Mesenteric fat pad (tissue), 1 donor: ENCODE measurements at places on chromosomes 5 and 9. TPM values are rescaled to one million over a fixed set of nuclear protein-coding genes. Genes with fewer than 3 reads are reported as not detected.

DNA sequence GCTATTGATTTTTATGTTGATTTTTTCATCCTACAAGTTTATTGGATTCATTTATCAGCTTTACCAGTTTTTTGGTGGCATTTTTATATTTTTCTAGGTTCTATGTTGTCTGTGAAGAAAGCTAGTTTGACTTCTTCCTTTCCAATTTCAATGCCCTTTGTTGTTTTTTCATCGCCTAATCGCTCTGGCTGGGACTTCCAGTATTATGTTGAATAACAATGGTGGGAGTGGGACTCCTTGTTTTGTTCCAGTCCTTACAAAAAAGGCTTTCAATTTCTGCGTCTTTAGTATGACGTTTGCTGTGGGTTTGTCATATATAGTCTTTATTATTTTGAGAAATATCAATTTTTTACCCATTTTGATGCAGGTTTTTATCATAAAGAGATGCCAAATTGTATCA, 175.6 kb upstream of the CCNH start:
- DNase-seq, result no peak

GRCh38 chr9:12439267-12439666, 253.9 kb upstream of the TYRP1 start:
- DNase-seq, result no peak

- DNase-seq, result no peak
Observed at GRCh38 chr5:126543660-126544059, 51.4 kb downstream of the ALDH7A1 start.

- no peak for DNase-seq
Observed at GRCh38 chr9:119905724-119906123, 536.5 kb upstream of the BRINP1 start.

DNA sequence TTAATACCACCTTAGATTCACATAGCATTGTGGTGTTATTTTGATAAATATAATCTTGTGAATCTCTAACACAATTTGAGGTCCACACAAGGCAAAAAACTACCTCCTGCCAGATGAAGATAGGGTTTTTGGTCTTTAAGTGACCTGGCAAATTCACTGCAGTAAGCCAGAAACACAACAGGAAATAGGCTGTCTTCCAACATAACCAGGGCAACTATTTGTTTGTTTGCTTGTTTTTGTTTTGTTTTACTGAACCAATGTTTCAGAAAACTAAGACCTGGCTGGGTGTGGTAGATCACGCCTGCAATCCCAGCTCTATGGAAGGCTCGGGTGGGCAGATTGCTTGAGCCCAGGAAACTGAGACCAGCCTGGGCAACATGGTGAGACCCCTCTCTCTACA, 95.5 kb downstream of the USP20 start:
- no peak for DNase-seq

GRCh38 chr5:54874337-54875021, 110.9 kb downstream of the ESM1 start:
- DNase-seq, result no peak

DNA sequence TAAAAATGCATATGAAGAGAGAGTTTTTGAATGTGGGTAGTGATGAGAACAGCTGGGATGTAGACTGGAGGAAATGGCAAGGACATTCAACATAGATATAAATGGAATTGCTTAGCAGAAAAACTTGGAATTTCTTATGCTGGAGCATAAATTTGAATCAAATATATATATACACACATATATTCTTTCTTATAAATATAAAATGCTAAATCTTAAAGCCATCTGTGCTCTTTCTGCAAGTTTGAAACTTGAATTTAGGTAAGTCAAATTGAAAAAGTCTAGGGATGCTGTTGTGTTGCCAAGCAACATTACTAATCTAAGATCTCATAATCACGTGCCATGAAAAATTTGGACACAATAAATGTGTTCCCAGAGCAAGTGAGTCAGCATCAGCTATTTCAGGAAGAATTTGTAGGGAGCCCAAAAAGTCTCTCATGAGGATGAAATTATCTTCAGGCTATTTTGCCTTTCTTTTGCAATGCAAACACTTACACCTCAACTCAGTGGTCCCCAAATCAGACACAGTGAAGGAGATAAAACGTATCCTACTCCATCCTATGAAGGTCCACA, 58.4 kb upstream of the ALDH1A1 start:
- no peak for DNase-seq

GRCh38 chr5:79256563-79256962, 20.6 kb downstream of the JMY start:
- DNase-seq, result no peak

GRCh38 chr9:68777070-68777763, 72.2 kb downstream of the PIP5K1B start:
- no peak for DNase-seq

GRCh38 chr5:5089895-5090649, 50.1 kb upstream of the ADAMTS16 start:
- DNase-seq, result no peak

GRCh38 chr5:59874675-59875074, 18.9 kb downstream of the PDE4D start:
- no peak for DNase-seq

DNA sequence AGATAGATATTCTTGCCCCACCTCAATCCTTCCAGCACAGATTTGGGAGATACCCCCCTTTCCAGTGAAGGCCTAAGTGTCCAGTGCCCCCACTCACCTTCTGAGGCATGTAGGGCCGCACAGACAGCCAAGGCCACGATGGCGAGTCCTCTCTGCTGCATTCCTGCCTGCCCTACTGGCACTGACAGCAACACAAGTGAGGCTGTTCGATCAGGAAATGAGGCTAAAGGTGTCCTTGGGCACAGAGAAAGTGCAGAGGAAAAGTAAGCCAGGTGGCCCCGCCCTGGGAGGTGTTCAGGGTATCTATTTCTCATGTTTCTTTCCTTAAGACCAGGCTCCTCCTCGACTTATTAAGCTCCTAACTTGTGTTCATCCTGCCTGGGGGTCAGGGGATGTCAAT, at the start of gene CCL28:
TSS of gene CCL28 (minus strand) at position 236 of the 400 bp plus-strand sequence. CDS start at position 161, 75 bp downstream.
- no peak for DNase-seq

DNA sequence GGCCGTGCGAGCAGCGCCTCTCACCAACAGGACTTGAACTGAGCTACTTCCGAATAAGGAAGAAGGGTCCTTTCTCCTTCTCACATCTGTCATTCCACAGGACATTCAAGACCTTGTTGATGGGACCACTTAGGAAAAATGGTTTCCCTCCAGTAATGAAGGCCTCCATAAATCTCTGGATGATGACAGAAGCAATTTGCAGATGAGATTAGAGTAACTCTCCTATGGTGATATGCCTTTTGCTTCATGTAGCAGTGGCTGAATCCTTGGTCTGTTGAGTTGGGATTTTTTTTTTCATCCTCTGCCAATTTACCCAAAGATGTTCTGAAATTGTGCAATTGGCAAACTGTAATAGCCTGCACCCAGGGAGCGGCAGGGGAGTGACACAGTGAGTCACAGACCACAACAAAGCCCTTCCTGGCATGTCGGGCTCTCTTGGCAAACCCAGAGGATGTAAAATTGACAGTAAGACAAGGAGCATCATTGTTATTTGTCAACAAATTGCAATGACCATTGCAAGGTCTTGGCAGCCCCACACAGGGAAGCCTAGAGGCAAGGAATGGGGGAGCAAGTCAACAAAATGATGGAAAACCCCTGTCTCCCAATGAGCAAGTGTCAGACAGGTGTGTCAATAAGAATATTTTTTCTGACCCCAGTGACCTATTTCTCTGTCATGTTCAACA, 275.9 kb downstream of the ACTL7B start:
- no peak for DNase-seq

DNA sequence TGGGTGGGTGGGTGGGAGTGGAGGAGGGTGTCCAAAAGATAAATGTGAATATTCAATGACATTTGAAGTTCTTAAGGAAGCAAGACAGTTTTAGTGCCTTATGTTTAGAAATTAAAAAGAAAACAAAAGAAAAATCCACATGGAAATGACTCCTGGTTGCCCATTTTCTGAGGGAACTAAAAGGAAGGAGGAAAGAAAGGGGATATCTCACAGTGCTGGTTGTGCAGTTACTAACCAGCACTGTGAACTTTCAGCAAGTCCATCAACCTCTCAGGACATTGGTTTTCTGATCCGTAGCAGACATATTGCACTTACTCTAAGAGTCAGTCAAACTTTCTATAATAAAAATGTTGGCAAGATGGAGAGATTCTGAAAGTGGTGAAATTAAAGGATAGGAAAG, 431.0 kb upstream of the CLINT1 start:
- no peak for DNase-seq

DNA sequence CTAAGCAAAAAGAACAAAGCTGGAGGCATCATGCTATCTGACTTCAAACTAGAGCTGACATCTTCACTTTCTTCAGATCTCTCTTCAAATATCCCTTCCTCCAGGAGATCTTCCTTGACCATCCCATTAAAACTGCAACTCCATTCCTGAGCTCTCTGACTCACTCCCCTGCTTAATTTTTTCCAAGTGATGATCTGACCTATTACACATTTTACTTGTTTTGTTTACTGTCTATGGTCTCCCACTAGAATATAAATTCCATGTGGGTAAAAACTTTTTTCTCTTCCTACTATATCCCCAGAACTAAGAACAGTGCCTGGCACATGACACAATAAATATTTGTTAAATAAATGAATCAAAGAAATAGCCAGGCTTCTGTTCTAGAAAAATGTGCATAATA, 87.5 kb downstream of the SLIT3 start:
- no peak for DNase-seq

GRCh38 chr5:176879663-176880361, 19.3 kb downstream of the HK3 start:
- no peak for DNase-seq

GRCh38 chr9:22158271-22158670, 149.2 kb upstream of the CDKN2B start:
- DNase-seq, result no peak

GRCh38 chr5:67190410-67190809, 6.2 kb downstream of the CD180 start:
- no peak for DNase-seq

GRCh38 chr9:134301387-134302129, 24.7 kb upstream of the RXRA start:
- DNase-seq, result no peak

DNA sequence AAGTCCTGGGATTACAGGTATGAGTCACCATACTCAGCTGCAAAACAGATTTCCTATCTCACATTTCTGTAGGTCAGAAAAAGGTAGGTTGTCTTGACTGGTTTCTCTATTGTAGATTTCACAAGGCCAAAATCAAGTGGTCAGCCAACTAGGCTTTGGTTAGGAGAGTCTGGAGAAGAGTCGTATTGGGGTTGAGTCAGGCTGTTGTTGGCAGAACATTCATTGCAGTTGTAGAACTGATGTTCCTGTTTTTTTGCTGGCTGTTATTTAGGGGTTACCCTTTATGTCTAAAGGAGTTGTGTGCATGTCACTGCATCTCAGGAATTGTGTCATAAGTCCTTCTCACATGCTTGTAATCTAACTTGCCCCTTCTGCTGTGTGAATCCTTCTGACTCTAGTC, 814.2 kb upstream of the GRAMD2B start:
- DNase-seq, result no peak

DNA sequence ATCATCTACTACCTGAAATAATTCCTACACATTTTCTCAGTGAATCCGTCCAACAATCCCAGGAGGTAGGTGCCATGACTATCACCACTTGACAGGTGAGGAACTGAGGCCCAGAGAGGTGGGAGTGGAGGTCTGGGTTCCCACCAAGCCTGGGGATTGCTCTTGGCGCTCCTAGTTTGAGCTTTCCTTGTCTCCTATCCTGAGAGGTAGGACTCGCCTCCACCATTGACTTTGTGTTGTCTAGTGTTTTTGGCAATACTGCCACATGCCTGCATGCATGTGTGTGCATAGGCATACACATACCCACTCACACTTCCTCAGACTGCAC, 6.3 kb upstream of the NTNG2 start:
- DNase-seq, result no peak

DNA sequence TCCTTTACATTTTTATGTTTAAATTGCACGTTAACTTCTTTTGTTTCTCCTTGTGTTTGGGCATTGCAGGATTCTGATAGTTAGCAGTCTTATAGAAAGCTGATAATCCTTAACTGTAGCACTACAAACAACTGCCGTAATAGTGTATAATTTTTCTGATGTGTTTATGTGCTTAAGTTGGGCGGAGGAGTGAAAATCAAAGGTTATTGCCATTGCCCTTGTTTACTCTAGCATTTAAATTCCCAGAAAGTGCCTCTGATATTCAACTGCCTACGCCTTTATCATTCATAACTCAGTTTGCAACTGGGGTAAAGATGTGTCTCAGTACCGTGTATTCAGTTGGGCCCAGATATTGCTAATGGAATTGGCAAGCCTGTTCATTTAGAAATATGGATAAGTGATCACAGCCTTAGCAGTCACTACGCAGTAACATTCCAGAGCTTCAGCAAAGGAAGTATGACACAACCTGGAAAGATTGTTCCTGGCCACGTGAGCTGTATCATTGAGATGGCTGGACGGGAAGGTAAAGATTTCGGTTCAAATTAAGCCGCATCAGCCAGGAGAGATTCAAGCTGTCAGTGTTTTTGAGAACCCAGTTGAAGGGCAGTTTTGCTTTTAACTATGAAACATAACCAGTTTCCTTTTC, 28.1 kb upstream of the LRRTM2 start:
- no peak for DNase-seq

DNA sequence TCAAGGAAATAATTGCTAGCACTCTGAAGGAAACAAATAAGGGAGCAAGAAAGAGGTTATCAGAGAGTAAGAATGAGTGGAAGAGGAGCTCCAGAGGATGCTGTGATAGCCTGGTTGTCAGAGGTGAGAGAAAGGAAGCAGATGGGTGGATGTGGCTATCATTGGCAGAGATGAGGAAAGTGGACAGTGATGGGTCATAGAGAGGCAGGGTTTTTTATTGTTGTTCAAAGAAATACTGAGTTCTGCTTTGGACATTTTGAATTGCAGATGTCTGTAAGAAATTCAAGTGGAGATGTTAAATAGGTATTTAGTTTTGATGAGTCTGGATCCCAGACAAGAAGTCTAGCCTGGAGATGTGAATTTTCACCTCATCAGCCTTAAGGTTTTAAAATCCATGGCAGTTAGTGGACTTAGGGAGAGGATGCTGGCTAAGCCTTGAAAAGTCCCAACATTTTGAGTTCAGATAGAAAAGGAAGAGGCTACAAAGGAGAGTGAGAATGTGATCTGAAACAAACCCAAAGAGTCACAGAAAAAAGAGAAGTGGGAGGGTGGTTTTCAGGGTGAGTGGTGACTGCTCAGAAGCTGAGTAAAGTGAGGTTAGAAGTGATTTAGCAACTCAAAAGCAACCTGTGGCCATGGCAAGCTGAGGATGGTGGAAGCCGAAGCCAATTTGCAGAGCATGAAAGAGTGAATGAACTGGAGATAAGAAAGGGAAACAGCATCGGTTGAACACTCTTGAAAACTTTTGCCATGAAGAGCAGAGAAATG, 50.4 kb downstream of the PPIC start:
- no peak for DNase-seq

Gene PCDHB3
- 3.6 TPM for total RNA-seq

Gene TMEM141
- total RNA-seq, result 33.0 TPM

Gene CENPK
- 0.80 TPM for total RNA-seq

Gene ZDHHC21
- total RNA-seq, result 8.3 TPM

Gene SPINK13
- total RNA-seq, result not detected

Gene CDX1
- 0.35 TPM for total RNA-seq

Gene SNCAIP
- 3.6 TPM for total RNA-seq

Gene IRGM
- 0.19 TPM for total RNA-seq

Gene AGXT2
- not detected for total RNA-seq
